ENCODE measurements at places on chromosomes 11 and 22. TPM values are rescaled to one million over a fixed set of nuclear protein-coding genes. Genes with fewer than 3 reads are reported as not detected.

The OR51I1 gene
- total RNA-seq, result not detected

The DMC1 gene
- total RNA-seq, result 2.5 TPM

The SPI1 gene
- not detected for total RNA-seq

The GLYAT gene
- not detected for total RNA-seq

DNA sequence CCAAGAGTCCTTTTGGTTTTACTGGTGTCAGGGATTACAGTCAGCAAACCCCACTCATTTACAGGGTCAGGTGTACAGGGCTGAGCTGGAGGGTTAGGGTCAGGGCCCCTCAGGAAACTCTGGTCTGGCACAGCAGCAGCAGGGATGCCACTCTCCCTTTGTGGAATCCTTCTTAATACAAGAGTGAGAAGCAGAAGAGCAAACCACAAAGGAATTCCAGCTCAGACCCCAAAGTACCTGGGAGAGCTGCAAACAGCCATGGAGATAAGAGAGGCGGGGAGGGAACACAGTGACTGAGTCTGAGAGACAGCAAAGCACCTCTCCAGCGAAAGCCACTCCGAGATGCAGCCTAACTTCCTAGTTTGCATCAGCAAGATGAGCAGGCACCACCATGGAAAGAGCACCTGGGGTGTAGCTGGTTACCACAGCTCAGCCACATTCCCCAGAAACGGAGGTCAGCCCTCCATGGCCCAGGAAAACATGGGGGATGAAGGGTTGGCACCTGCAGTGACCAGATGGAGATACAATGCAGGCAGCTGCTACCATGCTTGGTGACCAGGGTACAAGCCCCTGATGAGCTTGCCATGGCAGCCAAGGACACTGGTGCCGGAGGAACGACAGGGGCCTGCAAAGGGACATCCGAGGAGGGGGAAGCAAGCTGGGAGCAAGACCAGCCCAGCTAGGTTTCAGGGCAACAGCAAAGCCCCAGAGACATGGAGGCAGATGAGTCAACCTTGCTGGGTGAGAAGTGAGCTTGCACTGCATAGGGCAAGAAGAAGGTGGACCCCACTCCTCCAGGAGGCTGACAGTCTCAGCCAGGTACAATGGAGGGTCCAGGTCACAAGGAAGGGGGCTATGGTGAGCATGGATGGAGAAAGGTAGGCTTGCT lies 3.9 kb downstream of the BET1L start:
- H3K27ac ChIP-seq, result peak overlapping the region; percentile 55
- peaks cover 3% of the 10 kb centered on the region for H3K4me1 ChIP-seq
- no peaks in the 10 kb centered on the region for H3K27me3 ChIP-seq
- peaks cover 5% of the 10 kb centered on the region for H3K36me3 ChIP-seq
- peak overlapping the region; percentile 41 for H3K4me3 ChIP-seq

DNA sequence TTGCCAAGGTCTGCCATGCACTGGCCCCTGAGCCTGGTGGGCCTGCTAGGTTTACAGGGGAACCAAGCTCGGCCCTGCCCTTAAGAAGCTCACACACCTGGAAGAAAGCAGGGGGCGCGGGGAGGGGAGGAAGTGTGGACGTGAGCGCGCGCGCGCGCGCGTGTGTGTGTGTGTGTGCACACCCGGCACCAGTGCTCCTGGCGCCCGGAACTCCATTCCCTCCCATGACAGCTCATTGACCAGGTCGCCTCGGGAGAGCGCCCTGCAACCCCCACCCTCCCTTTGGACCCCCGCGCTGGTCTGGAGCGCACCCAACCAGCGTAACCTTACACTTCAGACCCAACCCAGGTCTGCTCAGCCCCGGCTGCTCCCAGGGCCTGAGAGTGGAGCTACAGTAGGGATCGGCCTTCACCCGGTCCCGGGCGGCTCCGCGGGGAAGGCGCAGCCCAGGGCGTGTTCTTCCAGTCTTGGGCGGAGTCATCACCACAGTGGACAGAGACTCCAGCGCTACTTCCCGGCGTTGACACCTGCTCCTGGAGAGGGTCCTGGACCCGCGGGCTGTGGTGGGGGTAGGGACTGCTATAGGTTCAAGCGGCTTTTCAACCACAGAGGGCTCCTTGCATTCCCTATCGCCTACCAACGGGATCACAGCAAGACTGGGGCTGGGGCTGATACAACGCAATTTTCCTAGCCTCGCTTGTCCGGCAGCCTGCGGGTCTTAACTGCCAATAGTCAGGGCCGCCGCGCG lies 1.5 kb downstream of the GALNT18 start:
- peaks cover 48% of the 10 kb centered on the region for H3K27me3 ChIP-seq
- H3K4me3 ChIP-seq, result peak overlapping the region; percentile 92
- H3K27ac ChIP-seq, result peak overlapping the region; percentile 56
- DNase-seq, result peak; percentile 72
- no peaks in the 10 kb centered on the region for H3K36me3 ChIP-seq

DNA sequence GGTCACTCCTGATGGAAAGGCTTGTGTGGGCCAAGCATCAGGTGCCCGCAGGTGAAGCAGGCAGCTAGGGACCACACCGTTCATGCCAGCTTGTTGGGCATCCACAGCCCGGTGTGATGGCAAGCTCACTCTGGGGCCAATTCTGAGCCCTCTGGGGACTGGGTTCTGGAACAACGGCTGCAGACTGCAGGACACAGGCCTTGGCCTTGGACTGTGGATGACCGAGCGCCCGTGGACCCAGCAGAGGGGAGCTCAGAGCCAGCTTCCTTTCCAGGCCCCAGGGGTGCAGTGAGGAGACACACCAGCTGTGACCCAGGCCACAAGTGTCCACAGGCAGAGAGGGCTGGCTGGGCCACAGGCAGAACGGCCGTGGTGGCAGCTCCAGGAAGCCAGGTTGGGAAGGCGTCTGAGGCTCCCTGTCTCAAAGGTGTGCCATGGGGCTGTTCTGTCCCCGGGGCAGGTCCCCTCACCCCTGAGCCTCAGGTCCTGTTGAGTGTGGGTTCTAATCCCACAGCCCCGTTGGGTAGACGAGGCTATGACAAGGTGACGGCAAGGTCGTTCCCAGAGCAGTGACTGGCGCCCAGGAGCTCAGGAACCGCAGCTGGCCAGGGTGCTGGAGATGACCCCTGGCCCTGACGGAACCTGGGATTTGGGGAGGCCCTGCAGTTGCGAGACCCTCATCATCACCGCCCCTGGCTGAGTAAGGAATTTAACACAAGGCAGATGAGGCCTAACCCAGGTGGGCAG lies 1079.4 kb downstream of the BRD1 start:
- H3K36me3 ChIP-seq, result no peaks in the 10 kb centered on the region
- H3K27ac ChIP-seq, result no peak overlapping the region
- no peak overlapping the region for H3K4me3 ChIP-seq
- H3K4me1 ChIP-seq, result no peaks in the 10 kb centered on the region

DNA sequence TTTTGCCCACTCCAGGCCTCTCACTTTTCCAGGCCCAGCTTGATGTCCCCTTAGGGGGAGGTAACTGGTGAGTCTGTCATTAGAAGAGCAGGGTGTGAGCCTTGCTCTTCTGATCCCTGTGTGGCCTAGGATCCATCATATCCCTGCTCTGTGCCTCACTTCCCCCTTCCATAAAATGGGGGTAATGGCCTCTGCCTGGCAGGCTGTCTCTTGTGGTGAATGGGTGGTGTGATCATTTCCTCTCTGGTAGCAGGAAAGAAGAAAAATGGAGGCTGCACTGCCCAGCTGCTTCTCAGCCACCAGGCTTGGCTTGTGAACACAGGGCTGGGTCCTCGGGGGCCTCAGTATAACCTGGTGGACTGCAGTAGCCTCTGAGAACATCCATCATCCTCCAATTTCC lies 5.6 kb downstream of the ARHGEF17 start:
- peaks cover 51% of the 10 kb centered on the region for H3K4me1 ChIP-seq
- H3K36me3 ChIP-seq, result peaks cover 7% of the 10 kb centered on the region
- no peaks in the 10 kb centered on the region for H3K27me3 ChIP-seq

DNA sequence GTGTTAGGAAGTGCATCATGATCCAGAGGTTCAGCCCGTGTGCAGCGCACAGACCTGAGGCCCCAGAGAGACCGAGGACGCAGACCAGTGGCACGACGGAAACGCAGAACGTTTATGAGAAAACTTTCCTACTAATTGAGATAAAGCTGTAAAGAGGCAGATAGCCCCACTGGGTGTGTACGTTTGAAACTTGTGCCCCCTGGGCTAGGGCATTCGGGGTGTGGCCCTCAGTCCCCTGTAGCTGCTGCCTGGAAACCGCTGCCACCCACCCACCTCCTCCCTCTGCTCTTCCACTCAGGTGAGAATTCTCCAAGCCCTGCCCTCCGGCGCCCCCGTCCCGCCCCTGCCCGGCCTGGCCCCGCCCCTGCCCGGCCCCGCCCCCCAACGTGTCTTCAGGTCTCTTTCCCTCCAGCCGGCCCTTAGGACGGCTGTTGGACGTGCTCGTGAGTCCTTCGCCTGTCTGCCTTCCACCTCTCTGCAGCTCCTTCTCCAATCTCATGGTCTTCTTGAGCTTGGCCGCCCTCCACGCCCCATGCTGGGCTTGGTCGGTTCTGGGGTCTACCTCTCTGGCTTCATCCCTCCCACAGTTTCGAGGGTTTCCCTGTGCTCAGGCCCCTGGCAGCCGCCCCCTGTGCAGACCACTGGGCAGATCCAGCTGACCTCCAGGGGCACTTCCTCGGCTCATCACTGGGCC lies 12.1 kb downstream of the MAPK8IP2 start:
- H3K27ac ChIP-seq, result no peak overlapping the region
- H3K4me3 ChIP-seq, result no peak overlapping the region
- H3K36me3 ChIP-seq, result no peaks in the 10 kb centered on the region
- DNase-seq, result no peak
- peaks cover 10% of the 10 kb centered on the region for H3K27me3 ChIP-seq

DNA sequence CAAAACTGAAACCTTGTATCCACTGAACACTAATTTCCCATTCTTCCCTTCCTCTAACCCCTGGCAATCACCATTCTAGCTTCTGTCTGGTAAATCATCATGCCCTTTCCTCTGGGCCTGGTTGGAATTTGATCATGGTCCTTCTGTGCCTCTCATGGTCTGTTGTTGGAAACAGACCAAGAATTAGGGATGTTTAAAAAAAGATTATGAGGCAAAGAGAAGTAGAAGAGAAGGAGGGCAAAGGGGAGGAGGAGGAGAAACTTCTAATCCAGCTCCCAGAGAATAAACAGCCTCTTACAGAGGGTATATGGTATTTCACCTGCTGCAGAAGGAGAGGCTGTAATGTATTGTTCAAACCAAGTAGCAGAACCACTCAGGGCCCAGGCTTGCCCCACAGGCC lies 10.6 kb downstream of the BCO2 start:
- no peaks in the 10 kb centered on the region for H3K4me1 ChIP-seq
- H3K27me3 ChIP-seq, result peaks cover 8% of the 10 kb centered on the region
- no peak overlapping the region for H3K4me3 ChIP-seq
- H3K36me3 ChIP-seq, result no peaks in the 10 kb centered on the region

GRCh38 chr11:134752964-134753770 lies 341.1 kb upstream of the B3GAT1 start:
- no peak overlapping the region for H3K27ac ChIP-seq
- peak; percentile 42 for DNase-seq
- H3K4me3 ChIP-seq, result no peak overlapping the region
- H3K27me3 ChIP-seq, result peaks cover 25% of the 10 kb centered on the region
- no peaks in the 10 kb centered on the region for H3K36me3 ChIP-seq

DNA sequence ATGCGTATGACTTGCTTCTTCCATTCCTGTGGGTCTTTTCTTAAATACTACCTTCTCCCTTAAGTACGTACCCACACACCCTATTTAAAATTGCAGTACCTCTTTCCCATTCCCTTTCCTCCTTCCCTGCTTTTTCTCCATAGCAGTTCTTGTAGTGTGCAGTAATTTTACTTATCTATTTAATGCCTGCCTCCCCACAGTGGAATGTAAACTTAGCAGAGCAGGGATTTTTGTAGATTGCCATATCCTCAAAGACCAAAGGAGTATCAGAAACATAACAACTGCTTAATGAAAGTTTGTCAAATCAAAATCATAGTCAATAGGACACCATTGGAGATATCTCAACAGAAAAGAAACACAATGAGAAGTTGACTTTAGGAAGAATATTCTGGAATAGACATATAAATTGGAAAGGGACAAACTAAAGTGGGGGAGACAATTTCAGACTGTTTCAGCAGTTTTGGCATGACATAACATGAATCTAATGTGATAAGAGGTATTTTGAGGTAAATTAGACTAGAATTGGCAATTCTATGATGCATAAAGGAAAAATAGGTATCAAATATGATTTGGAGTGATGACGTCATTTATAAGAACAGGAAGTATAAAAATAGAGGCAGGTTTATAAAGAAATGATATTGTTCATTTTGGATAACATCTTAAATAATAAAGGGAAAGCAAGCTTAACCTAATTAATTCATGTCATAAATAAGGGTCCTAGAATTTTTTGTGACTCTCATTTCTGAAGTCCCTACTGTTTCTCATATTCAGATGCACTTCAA lies 188.4 kb downstream of the SOX6 start:
- DNase-seq, result no peak
- H3K4me1 ChIP-seq, result peaks cover 17% of the 10 kb centered on the region
- no peak overlapping the region for H3K27ac ChIP-seq

DNA sequence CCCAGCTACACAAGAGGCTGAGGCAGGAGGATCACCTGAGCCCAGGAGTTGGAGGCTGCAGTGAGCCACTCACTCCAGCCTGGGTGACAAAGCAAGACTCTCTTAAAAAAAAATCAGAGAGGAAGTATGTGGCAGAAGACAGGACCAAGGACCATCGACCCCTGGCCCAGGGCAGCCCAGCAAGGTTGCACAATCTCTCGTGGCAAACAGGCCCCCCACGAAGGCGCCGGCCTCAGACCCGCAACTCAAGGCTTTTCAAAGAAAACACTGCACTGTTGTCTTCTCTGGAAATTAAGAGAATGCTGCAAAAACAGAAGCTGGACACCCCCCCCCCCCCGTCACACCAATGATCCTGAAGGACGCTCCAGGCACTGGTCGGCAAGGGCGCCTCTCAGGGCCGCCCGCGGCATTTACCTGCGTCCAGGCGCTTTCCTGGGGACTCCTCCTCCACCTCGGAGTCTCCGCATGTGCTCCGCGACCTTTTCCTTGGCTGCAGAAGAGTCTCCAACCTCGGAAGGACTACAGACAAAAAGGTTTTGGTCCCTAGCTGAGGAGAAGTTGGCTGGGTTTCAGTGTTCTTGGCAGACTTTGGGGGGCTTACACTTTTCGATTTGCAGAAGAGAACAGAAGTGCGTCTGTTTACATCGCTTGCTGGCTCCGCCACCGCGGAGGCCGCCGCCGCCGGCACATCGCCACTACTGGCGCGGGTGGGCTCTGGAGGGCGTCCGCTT lies 40.5 kb downstream of the BRD1 start:
- H3K27me3 ChIP-seq, result no peaks in the 10 kb centered on the region
- no peak for DNase-seq
- no peak overlapping the region for H3K4me3 ChIP-seq
- no peak overlapping the region for H3K27ac ChIP-seq
- peaks cover 11% of the 10 kb centered on the region for H3K4me1 ChIP-seq
- peaks cover 8% of the 10 kb centered on the region for H3K36me3 ChIP-seq

GRCh38 chr11:116467823-116468222 lies 305.0 kb downstream of the BUD13 start:
- no peaks in the 10 kb centered on the region for H3K36me3 ChIP-seq
- H3K27me3 ChIP-seq, result peaks cover 18% of the 10 kb centered on the region
- no peak overlapping the region for H3K4me3 ChIP-seq
- peaks cover 19% of the 10 kb centered on the region for H3K4me1 ChIP-seq

GRCh38 chr11:2194877-2195755 lies 23.5 kb upstream of the TH start:
- H3K27me3 ChIP-seq, result peaks cover 18% of the 10 kb centered on the region
- no peak overlapping the region for H3K27ac ChIP-seq
- H3K4me1 ChIP-seq, result peaks cover 16% of the 10 kb centered on the region
- no peak for DNase-seq
- H3K36me3 ChIP-seq, result no peaks in the 10 kb centered on the region

All from type B pancreatic cell (in vitro differentiated cells).